NCI-H524 (cell line): ENCODE measurements at places on chromosomes 2 and 18.
A peak's percentile ranks its signal among the peaks of the same experiment; 100 is the strongest.

DNA sequence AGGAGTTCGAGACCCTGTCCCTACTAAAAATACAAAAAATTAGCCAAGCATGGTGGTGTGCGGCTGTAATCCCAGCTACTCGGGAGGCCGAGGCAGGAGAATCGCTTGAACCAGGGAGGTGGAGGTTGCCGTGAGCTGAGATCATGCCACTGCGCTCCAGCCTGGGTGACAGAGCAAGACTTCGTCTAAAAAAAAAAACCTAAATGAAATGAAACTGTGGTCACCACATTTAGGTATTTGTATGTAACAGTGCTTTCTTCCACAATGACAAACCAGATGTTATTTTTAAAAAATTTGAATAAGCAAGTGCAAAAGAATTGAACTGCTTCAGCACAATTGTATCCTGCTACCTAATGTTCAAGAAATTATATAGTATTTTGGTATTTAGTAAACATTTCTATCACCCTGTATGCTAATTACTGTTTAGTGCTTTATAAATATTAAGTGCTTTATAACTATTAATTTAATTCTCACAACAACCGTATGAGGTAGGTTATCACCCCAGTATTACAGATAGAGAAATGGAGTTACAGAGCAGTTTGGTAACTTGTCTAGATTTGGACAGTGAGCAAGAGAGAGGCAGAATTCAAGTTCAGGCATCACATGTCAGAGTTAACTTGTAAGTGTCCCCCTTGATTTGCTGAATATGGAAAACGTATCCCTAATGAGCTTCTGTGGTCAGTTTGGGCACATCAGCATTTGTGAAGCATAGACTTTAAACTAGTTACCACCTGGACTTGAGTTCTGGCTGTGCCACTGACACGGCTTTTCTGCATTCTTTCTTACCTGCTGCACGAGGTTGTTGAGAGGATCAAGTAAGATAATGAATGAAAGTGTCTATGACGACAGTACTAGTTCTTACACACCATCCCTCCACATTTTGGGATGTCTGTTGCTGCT is 14.4 kb downstream of the PHLPP1 start:
- no peak for DNase-seq

DNA sequence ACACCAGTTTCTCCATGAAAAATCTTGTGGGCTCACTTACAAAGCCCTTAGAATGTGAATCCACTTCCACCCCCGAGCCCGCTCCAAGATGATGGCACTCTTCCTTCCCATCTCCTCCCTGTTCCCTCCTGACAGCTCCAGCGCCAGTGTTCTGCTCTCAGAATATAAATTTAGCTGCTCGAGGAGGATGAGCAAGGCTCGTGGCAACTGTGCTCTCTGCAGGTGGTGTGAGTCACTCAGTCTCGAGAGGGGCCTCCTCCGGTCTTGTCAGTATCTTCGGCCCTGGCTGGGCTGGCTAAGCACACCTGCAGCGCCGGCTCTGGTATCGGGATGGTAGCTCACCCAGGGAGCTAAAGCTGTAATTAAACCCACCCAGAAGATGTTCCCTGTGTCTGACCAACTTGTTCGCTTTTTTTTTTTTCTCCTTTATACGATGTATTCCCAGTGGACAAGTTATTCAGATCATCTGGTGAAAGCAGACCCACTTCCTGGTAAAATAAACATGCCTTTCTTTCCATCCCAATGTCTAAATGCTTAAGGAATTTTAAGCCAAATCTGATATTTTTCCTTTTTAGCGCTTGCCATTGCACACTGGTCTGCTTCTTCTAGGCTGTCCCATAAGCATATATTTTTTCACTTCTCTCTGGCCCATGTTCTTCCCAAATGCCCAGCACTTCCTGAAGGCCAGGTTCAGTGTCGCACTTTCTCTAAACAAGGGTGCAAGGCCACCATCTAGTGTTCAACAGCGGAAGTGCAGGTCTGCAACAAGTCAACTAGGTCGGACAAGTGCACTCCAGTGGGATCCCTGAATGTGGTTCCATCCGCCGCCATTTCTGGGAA is 31.4 kb upstream of the YPEL5 start:
- peak; percentile 74 for DNase-seq

- no peak for DNase-seq
These were observed 13.9 kb upstream of the LMAN1 start for GRCh38 chr18:59372975-59373374.

DNA sequence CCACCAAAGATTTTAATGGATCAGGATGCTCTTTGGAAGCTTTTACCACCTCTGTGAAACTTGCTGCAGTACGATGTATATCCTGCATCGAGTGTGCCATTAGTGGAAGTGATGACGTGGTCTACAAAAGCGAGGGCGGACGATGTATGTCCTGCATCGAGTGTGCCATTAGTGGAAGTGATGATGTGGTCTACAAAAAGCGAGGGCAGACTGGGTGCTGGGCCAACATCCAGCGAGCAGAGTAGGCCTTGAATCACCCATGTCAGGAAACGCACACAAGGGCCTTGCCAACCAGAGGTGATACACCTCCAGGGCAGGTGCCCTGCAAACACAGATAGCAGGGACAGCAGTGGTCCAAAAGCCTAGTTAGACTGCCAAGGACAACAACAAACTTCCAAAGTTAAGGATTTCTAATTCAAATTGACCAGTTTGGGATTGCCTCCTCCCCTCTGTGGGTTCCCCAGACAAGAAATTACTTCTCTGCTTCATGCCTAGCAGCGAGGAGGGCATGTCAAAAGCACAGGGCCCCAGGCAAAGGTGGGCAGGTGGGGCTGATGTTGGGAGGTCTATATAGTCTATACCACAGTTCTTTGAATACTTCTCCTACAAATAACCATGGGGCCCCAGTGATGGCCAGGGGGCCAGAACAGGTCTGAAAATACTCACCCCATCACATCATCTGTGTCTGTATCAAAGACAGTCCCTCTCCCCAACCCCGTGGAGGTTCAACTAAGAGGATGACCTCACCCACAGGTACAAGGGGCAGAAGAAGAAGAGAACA is 70.2 kb downstream of the ADD2 start:
- no peak for DNase-seq

DNA sequence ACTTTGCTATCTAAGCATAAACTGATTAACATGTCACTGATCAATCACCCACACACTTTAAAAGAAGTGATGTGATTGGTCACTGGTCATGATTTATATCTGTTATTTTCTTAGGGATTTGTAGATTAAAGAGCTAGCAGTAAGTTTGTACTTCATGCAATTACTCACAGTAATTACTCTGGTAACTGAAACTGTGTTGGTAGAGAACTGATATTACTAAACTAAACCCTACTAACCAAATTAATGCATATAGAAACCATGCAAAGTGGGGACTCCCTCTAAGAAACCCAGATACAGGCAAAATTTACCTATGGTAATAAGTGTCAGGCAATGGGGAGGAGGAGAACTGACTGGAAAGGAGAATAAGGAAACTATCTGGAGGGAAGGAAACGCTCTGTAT is 44.8 kb upstream of the C2orf15 start:
- no peak for DNase-seq

DNA sequence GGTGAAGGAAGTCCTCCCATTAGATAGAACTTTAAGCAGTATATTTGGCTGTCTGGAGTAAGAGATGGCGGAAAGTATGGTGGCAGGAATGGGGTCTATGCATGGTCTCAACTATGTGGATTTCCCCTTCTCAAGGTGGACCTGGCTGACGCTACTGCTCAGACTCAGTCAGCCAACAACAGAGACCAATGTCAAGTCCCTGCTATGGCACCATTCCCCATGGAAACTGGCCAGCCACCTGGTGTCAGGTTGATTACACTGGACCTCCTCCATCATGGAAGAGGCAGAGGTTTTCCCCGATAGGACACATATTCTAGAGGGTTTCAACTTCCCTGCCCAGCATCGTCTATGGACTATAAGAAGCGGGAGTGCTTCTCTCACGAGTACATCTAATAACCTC is 8.6 kb upstream of the FAHD2A start:
- no peak for DNase-seq
